WTC11 (cell line): ENCODE measurements at places on chromosomes 1 and 21.

DNA sequence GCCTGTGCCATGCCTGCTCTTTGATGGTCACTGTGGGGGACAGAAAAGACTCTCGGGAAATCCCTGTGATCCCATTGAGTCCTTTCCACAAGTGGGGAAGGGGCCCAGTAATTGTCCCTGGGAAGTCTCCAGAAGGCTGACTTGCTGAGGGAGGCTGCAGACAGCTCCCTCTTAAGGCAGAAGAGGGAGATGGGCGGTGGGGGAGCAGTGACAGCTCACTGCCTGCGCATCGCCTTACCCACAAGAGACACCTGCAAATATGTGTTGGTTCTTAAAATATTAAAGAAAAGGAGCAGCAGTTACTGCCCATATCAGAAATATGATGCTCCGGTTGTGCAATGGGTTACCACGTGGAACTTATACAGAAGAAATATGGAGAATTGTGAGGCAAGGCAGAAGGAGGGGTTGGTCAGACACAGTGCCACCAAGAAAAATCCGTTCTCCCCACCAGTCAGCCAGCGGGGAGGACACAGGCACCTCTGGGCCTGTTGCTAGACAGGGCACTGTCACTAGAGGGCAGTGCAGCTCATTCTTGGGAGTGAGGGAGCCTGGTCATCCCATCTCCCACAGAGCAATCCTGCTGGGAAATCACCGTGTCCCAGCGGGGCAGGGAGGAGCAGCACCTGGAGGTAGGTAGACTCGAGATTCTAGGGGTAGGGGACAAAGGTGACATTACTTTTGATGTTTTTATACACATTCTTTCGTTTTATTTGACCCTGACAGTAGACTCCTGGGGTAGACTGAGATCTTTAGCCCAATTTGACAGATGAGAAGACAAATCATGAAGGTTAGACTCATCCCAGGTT is 6.9 kb upstream of the CAMK1G start:
- H3K4me1 ChIP-seq, result peaks cover 10% of the 10 kb centered on the region
- peak; percentile 90 for DNase-seq
- H3K36me3 ChIP-seq, result no peaks in the 10 kb centered on the region
- no peak overlapping the region for H3K4me3 ChIP-seq

DNA sequence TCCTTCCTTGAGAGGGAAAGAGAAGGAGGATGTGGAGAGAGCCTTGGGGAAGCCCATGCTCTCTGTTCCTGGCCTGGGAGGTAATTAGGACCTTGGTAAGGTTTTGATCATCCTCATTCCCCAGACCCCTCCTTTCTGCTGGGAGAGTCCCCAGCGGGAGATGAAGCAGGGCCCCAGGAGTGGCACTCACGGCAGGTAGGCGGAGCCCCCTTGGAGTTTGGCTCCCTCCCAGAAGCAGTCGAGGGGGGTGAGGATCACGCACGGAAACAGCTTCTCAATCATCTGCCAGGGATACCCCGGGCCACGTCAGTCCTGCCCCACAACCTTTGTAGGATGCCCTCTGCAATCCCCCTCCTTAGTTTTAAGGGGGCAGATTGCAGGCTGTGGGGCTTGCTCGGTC is 11.5 kb downstream of the PTCH2 start:
- no peak for DNase-seq
- no peak overlapping the region; the same call in 1 of the 2 replicates for H3K27ac ChIP-seq
- no peaks in the 10 kb centered on the region for H3K27me3 ChIP-seq
- no peak overlapping the region for H3K4me3 ChIP-seq
- peaks cover 12% of the 10 kb centered on the region for H3K4me1 ChIP-seq

DNA sequence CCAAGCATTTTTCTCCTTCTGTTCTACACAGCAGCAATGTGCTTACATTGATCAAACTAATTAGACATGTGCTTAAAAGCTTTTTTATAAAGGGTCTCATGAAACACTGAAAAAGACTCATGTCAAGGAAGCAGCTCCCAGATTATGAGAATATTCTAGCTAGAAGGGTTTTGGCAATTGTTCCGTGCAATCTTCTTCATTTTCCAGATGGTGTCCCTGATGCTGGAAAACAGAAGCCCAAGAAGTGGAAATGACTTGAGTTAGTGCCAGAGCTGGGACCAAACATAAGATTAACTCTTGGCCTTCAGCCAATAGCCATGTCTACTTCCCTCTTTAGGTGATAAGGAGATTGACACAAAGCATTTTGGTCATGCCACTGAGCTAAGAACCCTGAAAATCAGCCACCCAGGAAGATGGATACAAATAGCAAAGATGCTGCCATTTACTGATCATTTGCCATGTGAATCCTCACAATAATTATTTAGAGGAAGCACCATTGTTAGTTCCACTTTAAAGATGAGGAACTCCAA is 110.8 kb downstream of the MATN1 start:
- DNase-seq, result no peak
- no peaks in the 10 kb centered on the region for H3K36me3 ChIP-seq
- H3K27ac ChIP-seq, result no peak overlapping the region
- H3K27me3 ChIP-seq, result no peaks in the 10 kb centered on the region
- no peaks in the 10 kb centered on the region for H3K4me1 ChIP-seq

- no peak for DNase-seq
- peaks cover 55% of the 10 kb centered on the region for H3K4me1 ChIP-seq
- no peak overlapping the region for H3K27ac ChIP-seq
- peaks cover 21% of the 10 kb centered on the region for H3K36me3 ChIP-seq
These were observed 46.9 kb downstream of the YARS1 start for GRCh38 chr1:32770221-32770731.

- no peak overlapping the region for H3K27ac ChIP-seq
- no peaks in the 10 kb centered on the region; the same call in 1 of the 2 replicates for H3K27me3 ChIP-seq
- no peak overlapping the region for H3K4me3 ChIP-seq
- peaks cover 36% of the 10 kb centered on the region for H3K4me1 ChIP-seq
- DNase-seq, result no peak
- no peaks in the 10 kb centered on the region for H3K36me3 ChIP-seq
These were observed 107.7 kb upstream of the VANGL1 start for GRCh38 chr1:115534106-115534505.

GRCh38 chr1:111841189-111841588 is 85.5 kb downstream of the DDX20 start:
- H3K27ac ChIP-seq, result no peak overlapping the region
- H3K36me3 ChIP-seq, result no peaks in the 10 kb centered on the region
- H3K27me3 ChIP-seq, result no peaks in the 10 kb centered on the region
- no peaks in the 10 kb centered on the region for H3K4me1 ChIP-seq
- H3K4me3 ChIP-seq, result no peak overlapping the region

GRCh38 chr21:14736162-14736561 is 190.0 kb upstream of the SAMSN1 start:
- peaks cover 14% of the 10 kb centered on the region for H3K4me1 ChIP-seq
- H3K36me3 ChIP-seq, result no peaks in the 10 kb centered on the region
- H3K4me3 ChIP-seq, result no peak overlapping the region
- DNase-seq, result no peak
- H3K27ac ChIP-seq, result no peak overlapping the region
- H3K27me3 ChIP-seq, result no peaks in the 10 kb centered on the region

DNA sequence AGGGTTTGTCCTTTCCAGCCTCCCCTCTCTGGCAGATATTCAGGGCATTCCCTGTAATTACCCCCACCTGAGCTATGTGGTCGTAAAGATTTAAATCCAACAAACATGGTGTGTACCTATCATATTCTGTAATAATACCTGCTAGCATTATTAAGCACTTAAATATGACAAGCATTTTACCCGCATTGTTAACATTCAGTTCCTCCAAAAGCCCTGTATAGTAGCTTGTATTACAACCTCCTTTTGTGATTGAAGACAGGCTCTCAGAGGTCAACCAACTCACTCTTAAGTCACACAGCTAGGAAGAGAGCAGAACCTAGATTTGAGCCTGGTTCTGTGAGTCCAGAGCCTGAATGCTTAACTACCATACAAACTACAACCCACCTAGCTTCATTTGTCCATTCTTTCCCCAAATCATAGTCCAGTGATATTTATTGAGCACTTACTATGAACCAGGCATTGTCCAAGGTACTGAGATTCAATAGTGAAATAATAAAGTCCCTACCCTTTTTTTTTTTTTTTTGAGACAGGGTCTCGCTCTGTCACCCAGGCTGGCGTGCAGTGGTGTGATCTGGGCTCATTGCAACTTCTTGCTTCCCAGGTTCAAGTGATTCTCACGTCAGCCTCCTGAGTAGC is 13.8 kb upstream of the KDM4A start:
- no peaks in the 10 kb centered on the region for H3K36me3 ChIP-seq
- H3K27ac ChIP-seq, result no peak overlapping the region
- no peak for DNase-seq
- H3K4me1 ChIP-seq, result peaks cover 6% of the 10 kb centered on the region
- no peak overlapping the region for H3K4me3 ChIP-seq

DNA sequence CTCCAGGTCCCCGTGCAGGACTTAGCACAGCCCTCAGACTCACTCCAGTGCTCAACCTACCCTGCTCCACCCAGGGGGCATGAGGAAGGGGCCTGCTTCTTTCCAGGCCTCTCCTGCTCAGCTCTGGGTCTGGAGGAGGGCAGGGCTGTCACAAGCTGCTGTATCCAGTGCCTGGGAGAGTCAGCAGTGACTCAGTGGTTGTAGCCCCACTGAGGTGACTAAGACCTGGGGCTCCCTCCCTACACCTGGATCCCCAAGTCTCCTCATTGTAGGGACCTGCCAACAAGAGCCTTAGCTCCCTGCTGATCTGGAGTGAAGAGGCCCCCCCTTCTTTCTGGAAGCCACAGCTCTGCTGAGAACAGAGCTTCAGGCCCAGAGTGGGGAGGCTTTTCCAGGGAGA is 36.1 kb upstream of the FAM131C start:
- H3K4me3 ChIP-seq, result no peak overlapping the region
- peaks cover 14% of the 10 kb centered on the region for H3K36me3 ChIP-seq
- H3K4me1 ChIP-seq, result peaks cover 16% of the 10 kb centered on the region
- H3K27ac ChIP-seq, result no peak overlapping the region

DNA sequence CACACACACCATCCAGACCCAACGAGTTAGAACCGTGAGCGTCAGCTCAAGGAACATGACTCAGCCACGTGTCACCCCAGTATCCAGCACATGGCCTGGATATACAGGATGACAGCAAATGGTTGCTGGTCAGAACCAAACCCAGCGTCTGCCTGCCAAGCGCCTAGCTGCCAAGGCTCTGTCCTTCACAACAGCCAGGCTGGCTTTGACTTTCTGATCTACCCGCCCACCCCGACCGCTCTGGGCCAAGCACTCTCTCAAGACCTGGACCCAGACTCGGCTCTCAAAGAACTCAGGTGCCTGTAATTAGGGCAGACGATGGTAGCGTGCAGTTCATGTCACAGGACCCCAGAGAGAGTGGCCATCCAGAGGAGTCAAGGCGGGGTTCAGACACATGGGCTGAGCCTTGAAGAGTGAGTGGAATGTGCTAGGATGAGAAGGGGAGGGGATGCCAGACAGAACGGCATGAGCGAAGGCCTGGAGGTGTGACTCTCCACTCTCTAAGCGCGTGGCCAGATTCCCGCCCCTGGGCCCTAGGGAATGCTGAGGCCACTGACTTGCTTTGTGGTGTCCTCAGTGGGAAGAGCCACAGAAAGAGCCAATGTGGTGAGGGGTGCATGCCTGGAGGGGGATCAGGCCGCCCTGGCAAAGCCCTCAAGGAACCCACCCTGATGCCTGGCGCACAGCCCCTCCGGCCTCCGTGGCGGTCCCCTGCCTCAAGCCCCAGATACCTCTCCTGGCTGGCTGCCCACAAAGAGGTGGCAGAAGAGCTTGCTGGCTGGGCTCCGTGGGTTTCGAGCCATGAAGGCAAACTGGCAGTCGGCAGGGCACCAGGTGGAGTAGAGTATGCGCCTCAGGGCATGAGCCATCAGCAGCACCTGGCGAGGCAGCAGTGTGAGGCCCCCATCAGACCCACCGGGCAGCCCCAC is 7.0 kb downstream of the SH2D5 start:
- H3K36me3 ChIP-seq, result no peaks in the 10 kb centered on the region
- DNase-seq, result no peak
- H3K4me1 ChIP-seq, result peaks cover 29% of the 10 kb centered on the region
- H3K27ac ChIP-seq, result no peak overlapping the region; the same call in 1 of the 2 replicates

DNA sequence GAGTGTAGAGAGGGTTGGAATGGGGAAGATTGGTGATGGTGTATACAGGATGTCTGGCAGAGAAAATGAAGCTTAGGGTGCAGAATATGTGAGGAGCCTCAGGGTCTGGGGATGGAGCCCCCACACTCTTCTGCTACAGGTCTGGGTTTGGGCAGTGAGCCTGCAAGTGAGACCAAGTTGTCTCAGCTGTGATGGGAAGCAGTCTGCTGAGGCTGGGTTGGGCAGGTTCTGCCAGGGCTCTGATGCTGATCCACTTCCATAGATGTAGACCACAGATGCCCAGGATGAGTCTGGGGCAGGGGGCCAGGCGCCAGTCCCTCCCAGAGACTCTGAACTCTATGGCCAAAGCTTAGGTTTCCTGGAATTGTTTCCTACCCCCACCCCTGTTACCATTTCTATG is 516.9 kb downstream of the PTPRU start:
- H3K4me3 ChIP-seq, result no peak overlapping the region
- no peak for DNase-seq
- no peaks in the 10 kb centered on the region for H3K27me3 ChIP-seq
- no peaks in the 10 kb centered on the region for H3K4me1 ChIP-seq
